ENCODE measurements at places on chromosomes 11 and 22.

DNA sequence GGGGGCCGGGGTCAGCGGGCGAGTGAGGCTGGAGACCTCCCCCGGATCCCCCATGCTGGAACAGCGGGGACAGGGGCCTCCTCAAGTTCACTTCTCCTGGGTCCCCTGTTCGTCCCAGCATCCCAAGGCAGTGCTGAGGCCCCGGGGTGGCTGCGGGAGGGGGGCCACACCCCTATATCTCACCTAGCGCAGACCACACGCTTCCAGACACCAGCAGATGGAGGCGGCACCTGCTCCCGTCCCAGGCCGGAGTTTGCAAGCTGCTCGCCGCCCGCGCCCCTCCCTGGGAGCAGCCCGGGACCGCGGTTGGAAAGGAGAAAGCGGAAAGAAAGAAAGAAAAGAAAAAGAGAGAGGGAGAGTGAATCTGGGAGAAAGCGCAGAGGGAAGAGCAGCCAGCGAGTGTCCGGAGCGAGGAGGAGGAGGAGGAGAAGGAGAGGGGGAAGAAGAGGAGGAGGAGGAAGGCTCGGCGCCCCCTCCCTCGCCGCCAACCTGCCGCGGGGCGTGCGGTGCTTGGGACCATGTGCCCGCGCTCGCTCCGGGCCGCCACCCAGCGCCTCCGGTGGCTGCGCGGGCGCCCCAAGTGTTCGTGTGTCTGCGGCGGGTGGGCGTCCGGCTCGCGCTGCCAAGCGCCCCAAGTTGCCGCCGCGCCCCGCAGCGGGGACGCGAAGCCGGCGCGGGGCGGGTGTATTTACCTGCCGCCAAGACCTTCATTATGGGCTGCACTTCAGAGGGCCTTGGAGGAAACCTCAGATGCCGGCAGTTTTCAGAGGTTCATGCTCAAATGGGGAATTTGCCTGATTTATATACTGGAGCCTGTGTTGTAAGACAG, at the start of gene LIF:
TSS of gene LIF (minus strand) at position 775 of the 829 bp plus-strand sequence. CDS start at position 711, 64 bp downstream.
- no peak for DNase-seq

- DNase-seq = peak; percentile 89
These were observed 2.6 kb upstream of the FADS3 start for GRCh38 chr11:61893981-61894380.

DNA sequence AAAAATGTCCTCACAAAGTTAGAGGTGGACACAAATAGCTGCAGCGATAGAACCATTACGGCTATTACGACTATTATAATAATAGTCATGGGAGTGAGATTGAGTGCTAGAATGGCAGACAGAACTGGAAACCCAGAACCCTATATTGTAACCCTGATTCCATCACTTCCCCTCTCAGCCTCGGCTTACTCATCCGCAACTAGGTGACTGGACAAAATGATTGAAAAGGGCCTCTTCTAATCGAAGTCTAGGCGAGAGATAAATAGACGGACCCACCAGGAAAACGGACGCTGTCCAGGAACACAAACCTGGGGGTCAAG, 629 bp downstream of the PSMA1 start:
- peak; percentile 36 for DNase-seq

DNA sequence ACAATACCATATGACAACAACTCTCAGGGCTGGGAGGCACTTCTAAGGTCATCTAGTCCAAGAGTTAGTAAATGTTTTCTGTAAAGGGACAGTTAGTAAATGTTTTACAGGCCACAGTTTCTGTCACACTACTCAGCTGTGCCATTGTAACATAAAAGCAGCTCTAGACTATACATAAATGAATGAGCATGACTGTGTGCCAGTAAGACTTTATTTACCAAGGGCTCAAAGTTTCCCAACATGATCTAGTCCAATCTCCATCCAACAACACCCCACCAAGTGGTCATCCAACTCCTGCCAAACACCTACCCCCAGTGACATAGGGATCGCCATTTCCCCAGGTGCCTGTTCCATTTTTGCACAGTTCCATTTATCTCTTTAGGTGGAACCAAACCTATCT, 12.1 kb downstream of the SERGEF start:
- no peak for DNase-seq

- no peak for DNase-seq
These were observed 2.1 kb upstream of the SLC35F2 start for GRCh38 chr11:107860688-107861087.

- no peak for DNase-seq
These were observed 88.4 kb downstream of the CACNA1I start for GRCh38 chr22:39658806-39659463.

DNA sequence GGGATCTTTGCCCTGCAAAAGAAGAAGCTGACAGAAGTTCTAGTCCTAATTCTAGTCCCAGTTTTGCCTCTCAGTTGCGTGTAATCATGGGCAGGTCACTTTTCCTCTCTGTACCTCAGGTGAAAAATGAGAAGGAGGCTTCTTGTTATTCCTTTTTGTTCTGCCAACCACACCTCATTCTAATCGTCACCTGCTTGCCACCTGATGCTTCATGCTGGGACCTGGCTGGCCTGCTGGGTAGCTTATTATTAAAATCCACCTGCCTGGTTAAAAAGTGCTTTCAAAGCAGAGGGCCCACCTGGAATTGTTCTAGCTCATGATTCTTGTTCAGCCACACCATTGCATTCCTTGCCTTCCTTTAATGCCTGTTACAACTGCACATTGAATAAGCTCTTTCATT, 8.4 kb upstream of the ALG8 start:
- DNase-seq = no peak

GRCh38 chr11:62462508-62462892, 43.7 kb downstream of the SCGB1A1 start:
- DNase-seq = no peak

GRCh38 chr11:69801513-69802335, 17.5 kb downstream of the FGF3 start:
- no peak for DNase-seq

DNA sequence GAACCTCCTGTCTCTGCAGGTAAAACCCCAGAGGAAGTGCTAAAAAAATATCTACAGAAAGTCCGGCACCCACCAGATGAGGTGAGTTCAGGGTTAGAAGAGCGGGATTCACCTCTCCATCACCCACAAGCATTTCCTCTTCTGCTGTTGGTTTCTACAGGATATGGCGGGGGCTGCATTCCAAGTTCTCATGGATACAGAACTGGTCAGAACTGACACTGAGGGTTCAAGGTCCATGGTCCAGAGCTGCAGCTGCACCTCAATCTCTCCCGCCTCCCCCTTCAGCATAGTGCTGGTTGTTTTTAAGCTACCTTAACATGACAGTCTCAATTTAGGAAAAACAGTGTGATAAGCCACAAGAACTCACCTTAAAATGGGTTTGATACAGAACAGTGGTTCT, 19.2 kb downstream of the DTX4 start:
- no peak for DNase-seq

DNA sequence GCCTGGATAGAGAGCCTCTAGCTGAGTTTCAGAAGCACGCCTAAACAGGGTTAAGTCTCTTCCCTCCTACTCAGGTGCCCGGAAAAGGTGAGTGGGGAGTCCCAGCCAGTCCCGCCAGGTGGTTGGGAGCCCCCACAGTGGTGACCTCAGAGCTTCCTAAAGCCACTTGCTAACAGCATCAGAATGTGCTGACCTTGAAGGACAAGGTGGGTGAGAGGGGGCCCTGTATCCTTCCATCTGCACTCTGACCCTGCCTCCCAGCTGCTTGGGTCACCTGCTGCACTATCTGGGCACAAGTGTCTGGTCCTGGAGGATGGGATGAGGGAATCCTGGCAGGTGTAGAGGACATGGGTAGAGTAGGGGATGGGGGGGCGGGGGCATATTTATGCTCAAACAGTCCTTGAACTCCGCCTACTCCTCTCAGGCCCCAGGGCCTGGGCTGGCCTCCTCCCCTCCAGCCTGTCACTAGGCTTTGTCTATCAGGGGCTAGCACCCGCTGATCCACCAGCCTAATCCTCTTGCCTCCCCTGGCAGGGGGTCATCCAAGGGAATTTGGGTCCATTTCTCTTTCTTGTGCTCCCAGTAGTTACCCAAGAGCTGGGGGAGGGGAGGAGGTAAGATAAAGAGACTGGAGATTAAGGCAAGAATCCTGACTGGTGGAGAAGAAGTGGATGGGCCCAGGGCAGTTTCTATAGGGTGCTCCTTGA, 3.4 kb downstream of the USP2 start:
- no peak for DNase-seq

GRCh38 chr11:117273550-117274289, 17.4 kb upstream of the BACE1-AS start:
- peak; percentile 91 for DNase-seq

DNA sequence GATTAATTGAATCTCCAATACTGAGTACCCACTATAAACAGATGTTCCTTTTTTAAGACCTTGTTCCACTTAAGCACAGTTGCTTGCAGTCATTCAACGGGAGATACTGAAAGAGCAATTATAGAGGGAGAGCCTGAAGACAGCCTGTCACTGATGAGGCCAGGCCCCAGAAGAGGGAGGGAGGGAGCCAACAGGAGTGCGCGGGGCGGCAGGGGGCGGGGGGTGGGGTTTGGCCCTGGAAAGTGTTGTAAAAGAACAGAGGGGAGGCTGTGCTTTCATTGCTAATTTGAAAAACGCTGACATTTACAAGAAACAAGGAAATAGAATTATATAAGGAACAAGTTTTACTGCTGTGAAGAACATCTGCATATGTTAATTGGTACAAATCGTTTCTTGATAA, 53.1 kb downstream of the MAP6 start:
- no peak for DNase-seq

GRCh38 chr11:19419808-19420207, 179.1 kb upstream of the E2F8 start:
- no peak for DNase-seq

- DNase-seq = no peak
These were observed 194.3 kb upstream of the BDNF start for GRCh38 chr11:27894552-27894951.

DNA sequence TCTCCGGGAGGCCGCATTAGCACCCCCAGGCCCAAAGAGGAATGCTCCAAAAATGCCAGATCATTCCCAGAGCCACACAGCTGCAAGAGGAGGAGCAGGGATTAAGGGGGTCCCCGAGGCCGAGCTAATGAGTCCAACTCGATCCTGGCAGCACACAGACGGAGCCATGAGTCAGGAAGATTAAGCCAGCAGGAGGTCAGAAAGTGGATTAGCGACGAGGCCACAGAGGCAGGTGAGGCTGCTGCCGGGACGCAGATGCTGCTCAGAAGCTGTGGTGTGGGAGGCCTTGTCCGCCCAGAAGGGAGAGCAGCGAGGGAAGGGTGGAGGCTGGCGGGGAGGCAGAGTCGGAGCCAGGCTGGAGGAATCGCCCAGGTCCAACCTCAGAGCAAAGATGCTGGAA, 120.5 kb downstream of the SHANK2 start:
- DNase-seq = no peak

DNA sequence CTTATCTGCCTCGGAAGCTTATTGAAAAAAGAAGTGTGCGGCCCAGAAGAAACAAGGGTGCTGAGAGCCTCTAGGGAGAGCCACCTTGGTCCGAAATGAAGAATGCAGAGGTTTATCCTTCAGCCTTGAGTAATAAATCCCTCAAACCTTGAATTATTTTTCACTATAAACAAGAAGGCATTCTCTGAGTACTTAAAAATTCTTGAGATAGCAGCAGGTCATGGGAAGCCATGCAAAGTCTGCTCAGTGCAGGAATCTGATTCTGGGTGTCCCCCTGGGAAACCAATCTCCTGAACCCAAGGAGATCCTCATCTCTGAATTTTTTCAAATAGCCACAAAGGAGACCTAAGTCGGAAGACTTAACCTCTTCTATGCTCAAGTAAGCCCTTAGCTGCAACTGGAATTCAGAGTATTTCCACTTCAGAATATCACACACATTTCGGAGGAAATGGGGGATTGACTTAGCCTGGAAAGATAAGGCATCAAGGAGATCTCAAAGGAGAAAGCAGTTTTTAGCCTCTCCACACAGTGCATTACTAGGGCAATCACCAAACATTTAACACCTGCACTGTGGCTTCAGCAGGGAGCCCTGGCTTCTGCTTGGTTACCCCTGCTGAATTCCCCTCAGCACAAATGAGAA, 365.0 kb downstream of the ETS1 start:
- no peak for DNase-seq

DNA sequence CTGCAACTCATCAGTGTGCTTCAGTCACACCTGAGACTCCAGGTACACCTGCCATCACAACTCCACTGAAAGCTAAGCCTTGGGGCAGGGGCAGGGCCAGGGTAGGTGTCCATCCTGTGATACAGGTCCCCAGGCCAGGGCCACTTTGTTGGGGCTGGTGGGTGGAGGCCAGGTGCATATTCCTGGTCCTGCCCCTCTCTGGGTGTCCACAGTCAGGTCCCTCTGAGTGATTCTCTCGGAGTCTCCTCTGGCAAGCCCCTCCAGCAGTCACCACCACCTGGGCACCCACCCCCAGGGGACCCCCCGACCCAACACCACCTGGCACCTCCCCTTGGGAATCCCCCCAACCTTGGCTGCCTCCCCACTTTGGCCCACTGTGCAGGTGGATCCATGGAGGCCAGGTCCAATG, 9.5 kb upstream of the ACR start:
- no peak for DNase-seq

GRCh38 chr11:95074792-95075563, 8.3 kb downstream of the SRSF8 start:
- DNase-seq = no peak

Measured in fibroblast of skin of back (primary cell).